ENCODE measurements at places on chromosomes 7 and 10.

GRCh38 chr7:26198133-26198780 is 2.3 kb downstream of the HNRNPA2B1 start:
- no peak for DNase-seq

GRCh38 chr10:60573336-60573735 is 183.7 kb upstream of the ANK3 start:
- peak; percentile 10 for DNase-seq

- DNase-seq: no peak
These were observed 84.9 kb upstream of the LRRN3 start for GRCh38 chr7:111006040-111006439.

- DNase-seq: no peak
These were observed 95.9 kb downstream of the CHRM2 start for GRCh38 chr7:136964347-136964746.

DNA sequence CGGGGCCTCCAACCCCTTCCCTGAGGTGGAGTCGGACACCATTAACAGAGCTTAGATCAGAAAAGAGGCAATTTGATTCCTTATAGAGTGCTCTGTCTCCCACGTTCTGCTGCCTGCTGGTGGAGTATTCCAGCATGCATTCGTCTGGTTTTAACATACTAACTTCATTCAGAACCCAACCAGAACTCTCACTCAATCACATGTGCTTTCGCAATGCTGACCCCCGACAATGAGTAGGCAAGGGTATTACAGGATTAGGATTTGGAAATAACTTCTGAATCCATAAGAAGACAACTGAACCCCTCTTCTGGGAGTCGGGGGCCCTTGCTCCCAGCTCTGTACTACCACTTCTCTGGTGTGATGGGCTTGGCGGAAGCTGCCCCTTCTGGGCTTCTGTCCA is 55.7 kb upstream of the HABP2 start:
- no peak for DNase-seq

DNA sequence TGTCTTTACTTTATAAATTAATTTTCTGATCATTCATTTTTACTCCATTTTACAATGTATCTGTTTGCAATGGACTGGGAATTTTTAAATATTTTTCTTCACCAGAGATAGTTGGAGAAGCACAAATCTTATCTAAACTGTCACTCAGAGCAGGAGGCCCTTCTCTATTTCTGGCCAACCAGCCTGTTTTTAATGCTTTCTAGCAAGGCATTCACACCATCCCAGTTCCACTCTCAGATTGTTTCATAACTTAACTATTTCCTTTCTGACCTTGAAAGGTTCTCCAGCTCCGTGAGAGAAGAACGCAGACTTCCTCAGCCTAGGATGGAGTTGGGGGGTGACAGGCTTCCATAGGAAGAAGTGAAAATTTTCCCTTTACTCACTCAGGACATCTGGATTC is 155.8 kb downstream of the SKIDA1 start:
- DNase-seq: no peak

Data from HEK293T (cell line).